ENCODE measurements at places on chromosomes 2 and 18. TPM values are rescaled to one million over a fixed set of nuclear protein-coding genes. Genes with fewer than 3 reads are reported as not detected.

- DNase-seq: no peak
- H3K4me1 ChIP-seq: no peaks in the 10 kb centered on the region
- no peak overlapping the region for H3K27ac ChIP-seq
Observed at GRCh38 chr2:236597629-236598028, 28.0 kb downstream of the ACKR3 start.

DNA sequence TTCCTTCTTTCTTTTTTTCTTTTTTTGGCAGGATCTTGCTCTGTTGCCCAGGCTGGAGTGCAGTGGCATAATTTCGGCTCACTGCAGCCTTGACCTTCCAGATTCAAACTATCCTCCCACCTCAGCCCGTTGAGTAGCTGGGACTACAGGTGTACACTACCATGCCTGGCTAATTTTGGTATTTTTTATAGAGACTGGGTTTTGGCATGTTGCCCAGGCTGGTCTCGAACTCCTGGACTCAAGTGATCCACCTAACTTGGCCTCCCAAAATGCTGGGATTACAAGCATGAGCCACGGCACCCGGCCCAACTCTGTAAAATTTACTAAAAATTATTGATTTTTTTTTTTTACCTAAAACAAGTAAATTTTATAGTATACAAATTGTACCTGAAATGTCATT is 360.8 kb downstream of the ALK start:
- H3K36me3 ChIP-seq: no peaks in the 10 kb centered on the region
- H3K27ac ChIP-seq: no peak overlapping the region
- no peak for DNase-seq
- no peaks in the 10 kb centered on the region for H3K27me3 ChIP-seq
- H3K4me1 ChIP-seq: no peaks in the 10 kb centered on the region

- no peaks in the 10 kb centered on the region for H3K36me3 ChIP-seq
- H3K4me1 ChIP-seq: no peaks in the 10 kb centered on the region
- H3K27me3 ChIP-seq: peaks cover 2% of the 10 kb centered on the region
- H3K27ac ChIP-seq: no peak overlapping the region
Observed at GRCh38 chr18:63676526-63677323, 15.0 kb upstream of the SERPINB3 start.

DNA sequence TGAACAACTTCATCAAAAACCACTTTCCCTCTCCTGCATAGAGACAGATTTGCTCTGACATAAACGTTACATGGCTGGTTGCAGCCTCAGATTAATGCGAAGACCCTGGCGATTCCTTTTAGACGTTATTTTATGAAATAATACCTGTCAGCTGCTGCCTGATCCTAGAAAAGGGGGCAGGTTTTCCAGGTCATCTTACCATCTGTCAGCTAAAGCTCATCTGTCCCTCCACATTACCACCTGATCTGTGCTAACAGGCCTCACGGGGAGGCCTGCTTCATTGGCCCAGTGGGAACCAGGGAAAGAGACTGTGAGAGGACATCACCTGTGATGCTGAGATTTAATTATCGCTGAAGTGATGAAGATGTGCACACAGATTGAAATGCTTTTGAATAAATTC is 261.0 kb downstream of the ARHGAP15 start:
- no peaks in the 10 kb centered on the region for H3K4me1 ChIP-seq
- H3K36me3 ChIP-seq: no peaks in the 10 kb centered on the region
- H3K27me3 ChIP-seq: no peaks in the 10 kb centered on the region
- H3K4me3 ChIP-seq: no peak overlapping the region

LYPD1 gene
- 1.2 TPM for total RNA-seq

Data from aorta (tissue), 5 donors.